ENCODE measurements at places on chromosomes 6 and 20. TPM values are rescaled to one million over a fixed set of nuclear protein-coding genes. Genes with fewer than 3 reads are reported as not detected.

- no peak for DNase-seq
These were observed 15.7 kb downstream of the GMDS start for GRCh38 chr6:2229742-2230141.

DNA sequence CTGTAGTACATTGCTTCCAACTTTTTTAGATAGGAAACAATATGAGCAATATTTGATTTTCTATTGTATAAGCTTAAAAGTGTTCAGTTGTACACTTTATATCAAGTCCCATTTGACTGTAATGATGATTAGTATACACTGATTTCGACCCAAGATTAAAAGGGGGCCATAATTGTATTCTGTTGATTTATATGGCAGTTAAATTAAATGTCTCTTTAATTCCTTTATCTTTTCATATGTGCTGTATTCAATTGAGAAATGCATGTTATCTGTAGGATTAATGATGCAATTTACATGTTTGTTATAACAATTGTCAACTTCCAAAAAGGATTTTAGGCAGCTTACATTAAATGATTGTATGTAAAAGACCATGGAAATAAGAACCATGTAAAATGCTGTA lies 317.5 kb downstream of the CDKAL1 start:
- DNase-seq = no peak

- DNase-seq = no peak
These were observed 79.6 kb upstream of the AHI1 start for GRCh38 chr6:135577059-135577538.

GRCh38 chr6:16205377-16206144 lies 32.8 kb upstream of the GMPR start:
- DNase-seq = no peak

GRCh38 chr6:42190554-42191183 lies 4.1 kb downstream of the GUCA1B start:
- no peak for DNase-seq

DNA sequence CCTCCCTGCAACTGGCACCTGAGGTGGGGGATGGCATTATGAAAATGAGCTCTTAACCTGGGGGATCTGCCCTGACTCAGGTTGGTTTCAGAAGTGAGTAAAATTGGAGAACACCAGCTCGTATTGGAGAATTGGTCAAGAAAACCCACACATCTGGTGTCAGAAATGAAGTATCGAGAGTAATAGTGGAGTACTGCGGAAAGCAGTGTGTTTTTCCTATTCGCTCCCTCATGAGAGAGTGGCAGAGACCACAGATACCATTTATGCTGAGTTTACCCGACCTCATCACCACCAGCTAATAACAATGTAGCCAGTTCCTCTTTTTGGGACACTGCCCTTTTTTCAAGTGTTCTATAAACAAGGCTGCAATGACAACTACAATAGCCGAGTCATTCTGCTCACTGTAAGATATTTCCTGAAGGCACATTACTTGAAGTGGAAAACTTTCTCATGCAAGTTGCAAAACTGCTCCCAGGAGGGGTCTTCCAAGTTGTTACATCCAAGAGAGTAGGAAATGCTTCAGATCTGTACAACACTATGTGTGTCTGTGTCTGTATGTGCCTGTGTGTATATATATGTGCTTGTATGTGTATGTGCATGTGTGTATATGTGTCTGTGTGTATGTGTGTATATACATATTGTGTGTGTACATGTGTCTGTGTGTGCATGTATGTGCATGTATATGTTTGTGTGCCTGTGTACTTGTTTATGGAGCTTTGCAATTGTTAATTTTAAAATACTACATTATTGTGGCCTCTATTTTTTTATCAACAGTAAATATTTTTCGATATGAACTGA lies 106.0 kb upstream of the CST7 start:
- DNase-seq = no peak

DNA sequence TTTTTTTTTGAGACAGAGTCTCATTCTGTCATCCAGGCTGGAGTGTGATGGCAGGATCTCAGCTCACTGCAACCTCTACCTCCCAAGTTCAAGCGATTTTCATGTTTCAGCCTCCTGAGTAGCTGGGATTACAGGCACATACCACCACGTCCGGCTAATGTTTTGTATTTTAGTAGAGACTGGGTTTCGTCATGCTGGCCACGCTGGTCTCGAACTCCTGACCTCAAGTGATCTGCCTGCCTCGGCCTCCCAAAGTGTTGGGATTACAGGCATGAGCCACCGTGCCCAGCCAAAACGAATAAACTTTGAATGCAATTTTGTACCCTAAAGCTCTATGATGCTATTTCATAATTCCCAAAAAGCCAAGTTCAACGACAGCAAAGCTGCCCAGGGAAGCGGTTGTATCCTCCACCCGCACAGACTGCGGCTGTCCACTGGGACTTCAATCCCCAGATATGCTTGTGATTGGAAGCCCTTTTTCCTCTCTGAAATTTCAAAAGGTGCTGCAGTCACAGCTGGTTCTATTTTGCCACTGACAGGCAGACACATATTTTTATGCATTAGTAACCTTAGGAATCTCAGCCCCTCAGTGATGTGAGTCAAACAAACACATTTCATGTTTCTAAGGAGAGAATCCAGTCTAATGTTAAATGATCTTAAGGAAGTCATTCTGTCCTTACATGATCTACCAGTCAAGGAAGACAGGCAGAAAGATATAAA lies 8.7 kb upstream of the RAMACL start:
- DNase-seq = no peak

DNA sequence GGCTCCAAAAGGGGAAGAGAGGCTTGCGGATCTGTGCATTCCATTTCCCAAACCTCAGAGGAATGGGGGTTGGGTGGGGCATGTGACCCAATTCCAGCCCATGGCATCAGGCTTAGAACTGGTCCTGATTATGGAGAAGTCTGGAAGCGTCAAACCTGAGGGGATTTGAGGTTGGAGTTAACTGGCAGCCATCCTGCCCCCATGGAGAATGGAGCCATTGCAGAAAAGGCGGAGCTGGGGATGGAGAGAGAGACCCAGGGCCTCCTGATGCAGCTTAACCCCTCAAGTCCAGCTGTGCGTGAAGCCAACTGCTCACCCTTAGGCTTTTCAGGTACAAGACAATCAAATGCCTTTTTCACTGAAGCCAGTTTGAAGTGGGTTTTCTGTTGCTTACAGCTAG lies 9.9 kb upstream of the SDCBP2 start:
- no peak for DNase-seq

DNA sequence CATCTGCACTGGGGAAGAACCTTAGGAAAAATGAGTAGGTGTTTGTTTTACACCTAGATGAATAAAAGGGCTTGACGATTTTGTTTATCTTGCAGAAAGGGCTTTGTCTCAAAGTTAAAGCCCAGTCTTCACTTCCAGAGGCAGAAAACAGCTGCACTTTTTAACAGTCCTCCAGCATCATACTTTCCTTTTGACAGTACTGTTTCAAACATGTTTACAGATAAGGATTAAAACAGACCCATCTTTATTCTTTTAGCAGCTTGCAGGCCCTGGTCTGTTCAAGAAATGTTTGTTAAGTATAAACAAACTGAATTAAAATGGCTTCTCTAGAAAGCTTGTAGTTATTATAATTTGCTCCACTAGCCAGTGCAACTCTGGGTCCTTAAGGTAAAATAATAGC lies 374.2 kb downstream of the EPHA7 start:
- DNase-seq = no peak

GRCh38 chr6:5423251-5423650 lies 161.9 kb downstream of the FARS2 start:
- DNase-seq = no peak

- DNase-seq = no peak
These were observed 88.0 kb downstream of the INSM1 start for GRCh38 chr20:20455926-20456325.

DNA sequence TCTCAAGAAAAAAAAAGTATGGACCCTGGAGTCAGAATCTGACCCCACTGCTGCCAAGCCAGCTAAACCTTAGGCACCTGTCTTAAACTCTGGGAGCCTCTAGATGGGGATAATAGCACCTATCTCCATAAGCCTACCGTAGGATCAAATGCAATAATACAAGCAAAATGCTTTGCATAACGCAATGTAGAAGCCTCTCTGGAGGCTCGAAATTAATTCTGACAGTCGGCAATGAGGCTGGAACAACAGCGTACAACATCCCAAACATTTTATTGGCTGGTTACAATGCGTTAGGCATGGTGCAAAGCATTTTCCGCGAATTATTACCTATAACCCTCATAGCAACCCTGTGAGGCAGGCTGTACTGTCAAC lies 521 bp downstream of the CDK5RAP1 start:
- DNase-seq = no peak

DNA sequence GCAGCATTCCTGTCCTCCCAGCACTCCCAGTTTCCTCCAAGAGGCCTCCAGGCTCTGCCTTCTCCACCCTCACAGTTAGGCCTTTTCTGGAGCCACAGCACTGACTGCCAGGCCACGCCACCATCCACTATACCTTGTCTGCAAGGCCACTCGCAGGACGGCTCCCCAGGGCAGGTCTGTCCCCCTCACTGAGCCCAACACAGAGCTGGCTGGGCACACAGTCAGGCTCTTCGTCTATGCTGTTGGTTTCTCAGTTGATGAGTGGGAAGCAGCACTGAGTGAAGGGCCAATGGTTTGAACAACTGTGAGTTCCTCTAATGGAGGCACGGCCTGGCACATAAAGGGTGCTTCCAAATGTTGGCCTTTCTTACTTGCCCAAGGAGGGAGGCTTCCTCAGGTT lies 95.2 kb downstream of the GRM4 start:
- no peak for DNase-seq

DNA sequence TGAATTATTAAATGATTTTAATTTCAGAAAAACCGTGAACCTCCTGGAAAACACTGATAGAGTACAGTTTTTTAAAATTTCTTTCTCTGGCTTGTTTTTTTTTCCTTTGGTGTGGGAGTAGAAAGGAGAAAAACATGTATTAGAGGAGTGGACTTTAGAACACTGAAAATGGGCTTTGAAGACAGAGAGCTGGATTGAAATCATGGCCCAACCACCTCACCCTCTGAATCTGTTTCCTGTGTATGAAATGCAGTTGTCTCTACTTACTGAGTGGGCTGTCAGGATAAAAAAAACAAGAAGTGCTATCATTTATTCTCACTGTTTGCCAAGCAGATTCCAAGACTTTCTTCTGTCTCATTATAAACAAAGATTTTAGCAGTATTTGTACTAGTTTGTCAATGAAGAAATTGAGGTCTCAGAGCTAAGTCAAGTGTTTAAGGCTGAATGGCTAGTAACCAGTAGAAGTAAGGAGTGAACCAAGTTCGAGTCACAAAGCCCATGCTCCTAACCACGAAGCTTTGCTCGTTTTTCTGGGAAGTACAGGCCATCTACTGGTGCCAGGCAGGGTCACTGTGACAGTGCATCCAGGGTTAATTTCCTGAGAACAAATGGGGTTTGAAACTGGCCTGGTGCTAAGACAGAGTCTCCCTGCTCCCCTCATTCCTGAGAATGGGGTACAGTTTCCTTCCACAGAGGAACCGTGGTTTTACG lies 256.4 kb downstream of the TMEM242 start:
- no peak for DNase-seq

DNA sequence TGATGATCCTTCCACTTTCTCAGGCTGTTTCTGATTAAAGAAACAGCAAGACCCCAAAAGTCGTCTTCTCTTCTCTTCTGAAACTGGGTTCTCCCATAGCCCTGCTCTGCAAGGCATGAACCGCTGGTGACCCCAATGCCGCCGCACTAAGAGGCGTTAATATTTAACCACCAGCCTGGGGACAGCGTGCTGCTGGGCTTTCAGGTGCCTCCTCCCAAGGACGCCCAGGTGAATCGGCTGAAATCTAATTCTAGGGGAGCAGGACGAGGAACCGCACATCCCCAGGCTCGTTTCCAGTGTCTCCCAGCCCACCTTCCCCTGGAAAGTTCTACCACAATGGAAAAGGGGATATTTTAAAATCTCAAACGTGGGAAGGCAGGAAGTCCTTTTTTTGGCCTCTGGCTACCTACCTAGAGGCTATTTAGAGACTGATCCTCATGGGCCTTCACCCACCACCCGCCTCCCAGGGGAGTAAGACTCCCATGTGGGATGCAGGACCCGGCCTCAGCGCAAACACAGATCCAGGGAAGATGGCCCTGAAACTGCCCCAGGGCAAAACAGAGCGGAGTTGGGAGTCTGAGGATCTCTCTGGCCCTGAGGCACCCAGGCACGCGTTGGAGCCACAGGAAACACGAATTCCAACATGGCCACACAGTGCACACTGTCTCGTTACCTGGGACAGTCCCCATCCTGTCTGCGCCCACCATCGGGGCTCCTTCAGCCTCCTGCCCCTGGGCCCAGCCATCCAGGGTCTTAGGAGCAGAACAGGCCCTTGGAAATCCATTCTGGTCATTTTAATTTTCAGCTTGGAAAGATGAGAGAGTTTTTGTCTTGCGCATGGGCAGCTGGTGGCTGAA lies 56.2 kb downstream of the BMP7 start:
- no peak for DNase-seq

- no peak for DNase-seq
These were observed 38.6 kb downstream of the DNAH8 start for GRCh38 chr6:38753707-38754106.

DNA sequence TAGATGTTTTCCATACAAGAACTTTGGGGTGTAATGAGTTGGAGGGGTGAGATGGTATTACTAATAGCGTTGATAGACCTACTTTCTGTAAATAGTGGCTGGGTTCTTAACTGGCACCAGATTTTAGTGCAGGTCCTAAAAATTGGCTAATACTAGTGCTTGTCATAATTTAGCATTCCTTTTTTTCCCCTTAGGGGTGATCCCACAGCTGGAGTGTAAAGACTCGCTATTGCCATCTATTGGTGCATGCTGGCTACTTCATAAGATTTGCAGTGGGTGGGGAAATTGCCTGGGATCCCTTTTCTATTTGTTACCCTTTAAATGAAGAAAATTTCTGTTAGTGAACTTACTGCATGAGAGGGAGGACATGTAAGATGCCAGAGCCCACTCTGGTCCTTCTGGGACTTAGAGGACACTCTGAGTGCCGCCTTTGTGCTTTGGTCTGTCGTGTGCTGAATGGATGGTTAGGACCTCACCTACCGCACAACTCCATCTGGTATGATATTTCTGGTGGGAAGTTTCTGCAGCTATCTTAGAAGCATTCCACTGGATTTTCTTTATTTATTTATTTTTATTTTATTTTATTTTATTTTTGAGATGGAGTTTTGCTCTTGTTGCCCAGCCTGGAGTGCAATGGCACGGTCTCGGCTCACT lies 195.5 kb downstream of the JARID2 start:
- no peak for DNase-seq

The CGAS gene
- total RNA-seq = 3.0 TPM

The ZBP1 gene
- total RNA-seq = 0.35 TPM

The MOG gene
- not detected for total RNA-seq

The BMP2 gene
- 4.7 TPM for total RNA-seq

The GPX5 gene
- not detected for total RNA-seq

The NHLRC1 gene
- total RNA-seq = 1.8 TPM

The DDX43 gene
- 3.4 TPM for total RNA-seq

The ZNF334 gene
- 1.1 TPM for total RNA-seq

The PMEPA1 gene
- total RNA-seq = 2.2 TPM

The CLVS2 gene
- total RNA-seq = not detected

The GPSM3 gene
- 14.1 TPM for total RNA-seq

The HLA-DRA gene
- total RNA-seq = 200 TPM

The SLC22A3 gene
- 5.5 TPM for total RNA-seq

The IL20RA gene
- 20.7 TPM for total RNA-seq

Measured in esophagus squamous epithelium (tissue), 5 donors.